ENCODE measurements at places on chromosomes 16 and 17. TPM values are rescaled to one million over a fixed set of nuclear protein-coding genes. Genes with fewer than 3 reads are reported as not detected.

EPN3 gene
- 22.8 TPM for total RNA-seq

NIP7 gene
- total RNA-seq: 29.5 TPM

ST6GALNAC2 gene
- 18.7 TPM for total RNA-seq

CNGB1 gene
- total RNA-seq: 1.1 TPM

CCL17 gene
- not detected for total RNA-seq

SECTM1 gene
- total RNA-seq: 6.3 TPM

ZSCAN10 gene
- total RNA-seq: 0.23 TPM

- H3K36me3 ChIP-seq: no peaks in the 10 kb centered on the region
- H3K4me1 ChIP-seq: no peaks in the 10 kb centered on the region
- no peak for DNase-seq
- no peaks in the 10 kb centered on the region for H3K27me3 ChIP-seq
Measured at GRCh38 chr16:21663889-21664647, at the start of gene OTOA. Gene OTOA (plus strand): TSS chr16:21663968. CDS start chr16:21678515, 14,547 bp downstream.

- H3K4me1 ChIP-seq: peaks cover 3% of the 10 kb centered on the region
- H3K36me3 ChIP-seq: no peaks in the 10 kb centered on the region
- no peaks in the 10 kb centered on the region for H3K27me3 ChIP-seq
- H3K4me3 ChIP-seq: no peak overlapping the region
- no peak for DNase-seq
Measured at GRCh38 chr16:81618661-81619060, 160.4 kb upstream of the PLCG2 start.

GRCh38 chr16:56916571-56917403, 15.2 kb upstream of the HERPUD1 start:
- no peak overlapping the region for H3K4me3 ChIP-seq
- H3K36me3 ChIP-seq: no peaks in the 10 kb centered on the region
- H3K4me1 ChIP-seq: peaks cover 26% of the 10 kb centered on the region
- H3K27ac ChIP-seq: no peak overlapping the region

DNA sequence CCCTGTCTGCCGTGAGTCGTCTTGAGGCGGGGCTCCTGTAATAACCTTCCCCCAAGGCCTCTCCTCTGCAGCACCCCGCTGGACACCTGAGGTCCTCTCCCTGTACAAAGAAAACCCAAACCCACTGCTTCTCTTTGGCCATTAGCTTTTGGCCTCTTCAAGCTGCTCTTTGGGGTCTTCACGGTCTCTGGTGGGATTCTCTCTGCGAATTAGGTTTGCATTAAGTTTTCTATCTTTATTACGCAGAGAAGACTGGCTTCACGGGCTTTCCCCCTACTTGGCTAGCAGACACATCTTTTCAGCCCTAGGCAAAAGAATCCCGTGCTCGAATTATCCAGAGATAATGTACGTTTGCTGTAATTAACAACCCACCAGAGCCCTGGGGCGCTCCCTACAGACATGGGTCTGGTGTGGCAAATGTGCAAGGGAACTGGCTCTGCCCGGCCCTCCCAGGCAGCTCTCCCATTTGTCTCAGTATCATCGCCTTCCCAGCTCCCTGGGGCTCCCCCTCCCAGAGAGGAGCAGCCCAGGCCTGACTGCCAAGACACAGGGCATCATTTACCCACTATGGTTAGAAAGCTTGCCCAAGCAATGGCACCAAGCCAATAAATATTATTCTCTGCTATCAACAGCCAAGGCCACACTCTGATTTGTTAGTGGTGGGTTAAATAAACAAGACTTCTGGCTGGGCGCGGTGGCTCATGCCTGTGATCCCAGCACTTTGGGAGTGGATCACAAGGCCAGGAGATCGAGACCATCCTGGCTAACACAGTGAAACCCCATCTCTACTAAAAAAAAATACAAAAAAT, 24.7 kb upstream of the KLHDC4 start:
- H3K4me1 ChIP-seq: peaks cover 38% of the 10 kb centered on the region
- no peaks in the 10 kb centered on the region for H3K36me3 ChIP-seq
- peak overlapping the region; percentile 77 for H3K27ac ChIP-seq
- H3K27me3 ChIP-seq: no peaks in the 10 kb centered on the region
- no peak overlapping the region for H3K4me3 ChIP-seq
- peak; percentile 76 for DNase-seq

- no peak overlapping the region for H3K27ac ChIP-seq
- H3K27me3 ChIP-seq: no peaks in the 10 kb centered on the region
- H3K36me3 ChIP-seq: no peaks in the 10 kb centered on the region
- no peak for DNase-seq
- H3K4me3 ChIP-seq: no peak overlapping the region
- peaks cover 11% of the 10 kb centered on the region for H3K4me1 ChIP-seq
Measured at GRCh38 chr17:31444026-31444425, 52.6 kb downstream of the RAB11FIP4 start.

- no peaks in the 10 kb centered on the region for H3K4me1 ChIP-seq
- no peak for DNase-seq
Measured at GRCh38 chr17:75738218-75738802, 17.1 kb downstream of the ITGB4 start.

- peak overlapping the region; percentile 83 for H3K27ac ChIP-seq
- no peak overlapping the region for H3K4me3 ChIP-seq
- no peaks in the 10 kb centered on the region for H3K36me3 ChIP-seq
Measured at GRCh38 chr17:50171371-50172071, 5.7 kb downstream of the SGCA start.

- H3K4me1 ChIP-seq: peaks cover 17% of the 10 kb centered on the region
- H3K36me3 ChIP-seq: no peaks in the 10 kb centered on the region
- H3K4me3 ChIP-seq: no peak overlapping the region
Measured at GRCh38 chr17:67427424-67427823, 50.3 kb downstream of the PITPNC1 start.

- no peak overlapping the region for H3K4me3 ChIP-seq
- H3K36me3 ChIP-seq: peaks cover 16% of the 10 kb centered on the region
- no peaks in the 10 kb centered on the region for H3K27me3 ChIP-seq
- H3K27ac ChIP-seq: no peak overlapping the region
- no peaks in the 10 kb centered on the region for H3K4me1 ChIP-seq
Measured at GRCh38 chr17:62045517-62045916, 19.6 kb downstream of the MED13 start.

DNA sequence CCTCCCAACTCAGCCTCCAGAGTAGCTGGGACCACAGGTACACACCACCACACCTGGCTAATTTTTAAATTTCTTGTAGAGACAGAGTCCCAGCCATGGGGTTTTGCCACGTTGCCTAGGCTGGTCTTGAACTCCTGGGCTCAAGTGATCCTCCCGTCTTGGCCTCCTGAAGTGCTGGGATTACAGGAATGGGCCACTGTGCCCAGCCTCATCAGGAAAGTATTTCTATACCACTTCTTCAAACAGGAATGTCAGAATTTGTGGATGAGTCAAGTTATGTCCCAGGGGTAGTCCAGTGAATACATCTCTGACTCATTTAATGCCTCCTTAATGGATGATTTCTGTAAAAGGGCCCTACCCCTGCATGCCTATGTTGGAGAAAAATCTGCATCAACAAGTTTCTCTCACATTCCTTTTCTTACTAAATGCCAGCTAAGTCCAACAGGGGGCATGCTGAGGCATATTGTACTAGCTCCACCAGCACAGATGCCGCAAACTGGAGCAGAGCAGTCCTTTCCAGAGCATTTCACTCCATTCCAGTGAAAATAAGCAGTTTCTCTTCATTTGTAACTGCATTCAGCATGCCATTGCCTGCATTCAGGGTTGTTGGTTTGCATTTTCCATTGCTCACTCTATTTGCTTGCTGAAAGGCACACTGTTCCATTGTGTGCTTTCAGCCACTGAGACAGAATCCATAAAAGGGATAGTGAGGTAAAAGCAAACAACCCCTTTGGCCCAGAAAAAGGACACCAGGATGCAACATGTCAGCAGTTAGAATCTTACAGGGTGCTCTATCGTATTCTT, 5.3 kb upstream of the CAVIN1 start:
- no peak overlapping the region for H3K4me3 ChIP-seq
- no peaks in the 10 kb centered on the region for H3K36me3 ChIP-seq
- H3K27me3 ChIP-seq: no peaks in the 10 kb centered on the region
- H3K4me1 ChIP-seq: peaks cover 34% of the 10 kb centered on the region

Measured in PC-9 (cell line).